ENCODE measurements at places on chromosomes 6 and 20. TPM values are rescaled to one million over a fixed set of nuclear protein-coding genes. Genes with fewer than 3 reads are reported as not detected.

DNA sequence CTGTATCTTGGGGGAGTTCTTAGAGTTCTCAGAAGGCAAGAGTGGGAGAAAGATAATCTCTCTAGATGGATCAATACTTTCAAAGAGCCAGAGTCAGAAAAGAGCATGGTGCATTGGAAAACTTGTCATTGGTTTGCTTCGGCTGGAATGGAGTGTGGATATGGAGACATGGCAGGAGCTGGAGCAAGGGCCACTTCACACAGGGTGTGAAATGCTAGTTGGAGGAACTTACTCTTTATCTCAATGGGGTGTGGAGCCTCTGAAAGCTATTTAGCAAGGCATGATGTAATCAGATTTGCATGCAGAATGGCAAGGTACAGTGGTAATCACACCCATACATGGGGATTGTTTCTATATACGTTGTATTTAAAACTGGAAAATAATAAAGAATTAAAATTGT, 31.5 kb upstream of the PAQR8 start:
- DNase-seq = no peak

GRCh38 chr20:16476032-16476431, 97.2 kb downstream of the KIF16B start:
- peak; percentile 9 for DNase-seq

DNA sequence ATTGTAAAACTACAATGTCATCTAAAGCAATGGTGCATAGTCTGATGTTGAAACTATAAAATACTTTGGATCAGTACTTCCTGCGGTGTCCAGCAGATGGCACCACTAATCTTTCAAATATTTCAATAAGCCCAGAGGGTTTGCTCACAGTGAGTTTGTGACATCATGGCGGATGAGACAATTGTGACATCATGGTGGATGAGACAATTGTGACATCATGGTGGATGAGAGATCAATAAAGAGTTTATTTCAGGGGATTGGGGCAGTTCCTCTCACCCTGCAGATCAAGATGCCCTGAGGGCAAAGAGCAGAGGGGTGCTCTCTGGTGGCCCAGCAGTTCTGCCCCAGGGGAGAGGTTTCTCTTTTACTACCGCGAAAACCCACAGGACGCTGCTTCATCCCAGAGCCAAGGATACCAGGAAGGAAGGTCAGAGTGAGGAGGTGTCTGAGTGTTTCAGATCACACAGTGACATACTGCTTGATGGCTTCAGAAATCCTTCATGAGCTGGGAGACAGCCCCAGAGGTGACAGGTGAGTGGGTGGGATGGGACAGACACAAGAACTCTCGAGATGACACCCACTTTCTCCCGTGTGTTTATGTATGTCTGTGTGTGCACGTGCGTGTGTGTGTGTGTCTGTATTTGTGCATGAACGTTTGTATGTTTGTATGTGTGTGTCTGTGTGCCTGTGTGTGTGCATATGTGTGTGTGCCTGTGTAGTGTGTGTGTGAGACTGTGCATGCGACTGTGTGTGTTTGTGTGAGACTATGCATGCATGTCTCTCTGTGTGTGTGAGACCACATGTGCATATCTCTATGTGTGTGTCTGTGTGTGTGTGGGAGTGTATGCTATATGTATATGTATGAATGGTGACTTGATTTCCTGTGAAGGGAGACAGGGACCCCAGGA, 7.3 kb upstream of the ULBP2 start:
- DNase-seq = no peak

DNA sequence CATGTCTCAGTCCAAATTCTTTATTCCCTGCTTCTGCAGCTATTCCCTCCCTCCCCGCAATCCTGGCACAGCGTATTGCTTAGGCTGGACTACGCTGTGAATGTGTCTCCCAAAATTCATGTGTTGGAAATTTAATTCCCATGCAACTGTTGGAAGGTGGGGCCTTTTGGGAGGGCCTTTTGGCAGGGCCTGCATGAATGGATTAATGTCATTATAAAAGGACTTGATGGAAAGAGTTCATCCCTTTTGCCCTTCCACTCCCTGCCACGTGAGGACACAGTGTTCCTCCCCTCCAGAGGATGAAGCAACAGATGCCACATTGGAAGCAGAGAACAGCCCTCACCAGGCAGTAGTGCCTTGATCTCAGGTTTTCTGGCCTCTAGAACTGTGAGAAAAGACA, 20.4 kb upstream of the NOTCH4 start:
- no peak for DNase-seq

DNA sequence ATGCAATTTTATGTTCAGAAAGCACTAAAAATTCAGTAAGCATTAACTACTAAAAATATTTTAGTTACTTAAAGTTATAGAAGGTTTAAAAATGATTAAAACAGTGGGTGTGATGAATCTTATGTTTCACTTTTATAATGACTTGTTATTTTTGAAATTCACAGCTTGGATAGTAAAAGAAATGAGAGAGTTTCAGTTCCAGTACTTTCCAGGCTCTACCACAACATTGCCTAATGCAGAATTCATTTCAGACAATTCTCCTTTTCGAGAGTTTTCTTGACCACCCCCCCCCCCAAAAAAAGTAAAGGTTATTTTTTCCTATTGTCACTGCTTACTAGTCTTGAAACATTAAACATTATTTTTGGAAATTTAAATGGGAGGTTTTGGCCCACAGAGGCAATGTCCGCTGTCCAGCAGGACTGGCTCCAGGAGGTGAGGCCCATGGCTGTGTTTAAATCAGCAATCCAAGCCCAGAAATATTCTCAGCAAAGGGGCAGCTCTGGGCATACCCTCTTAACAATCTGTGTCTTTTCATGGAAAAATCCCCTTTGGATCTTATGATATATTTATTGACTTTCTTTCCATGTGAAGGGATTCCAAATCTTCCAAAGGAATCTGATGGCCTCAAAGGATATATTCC, 519.9 kb downstream of the MAFB start:
- DNase-seq = no peak

DNA sequence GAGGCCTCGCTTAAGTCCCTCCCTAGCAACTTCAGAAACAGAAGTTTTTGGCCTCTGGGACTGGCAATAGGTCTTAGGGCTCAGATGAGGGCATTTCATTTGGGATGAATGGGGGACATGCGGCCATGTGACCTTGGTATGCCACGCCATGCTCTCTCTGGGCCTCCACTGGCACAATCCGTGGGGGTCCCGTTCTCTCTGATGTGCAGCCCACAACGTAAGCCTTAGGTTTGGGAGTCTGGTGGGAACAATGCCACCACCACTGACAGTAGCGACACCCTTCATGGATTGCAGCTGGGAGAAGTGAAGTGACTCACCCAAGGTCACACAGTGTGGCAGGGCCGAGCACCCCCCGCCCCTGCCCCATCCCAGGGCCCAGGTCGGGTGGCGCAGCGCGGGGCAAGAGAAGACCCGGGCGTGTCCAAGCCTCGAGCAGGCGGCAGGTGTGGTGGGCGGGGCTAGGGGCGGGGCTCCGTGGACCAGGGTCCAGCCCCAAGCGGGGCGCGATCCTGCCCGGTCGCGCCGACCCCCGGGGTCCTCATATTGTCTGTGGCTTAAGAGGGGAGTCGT, 864 bp upstream of the CEBPB start:
- no peak for DNase-seq

- DNase-seq = no peak
Measured at GRCh38 chr6:167134448-167135328, 11.8 kb downstream of the CCR6 start.

DNA sequence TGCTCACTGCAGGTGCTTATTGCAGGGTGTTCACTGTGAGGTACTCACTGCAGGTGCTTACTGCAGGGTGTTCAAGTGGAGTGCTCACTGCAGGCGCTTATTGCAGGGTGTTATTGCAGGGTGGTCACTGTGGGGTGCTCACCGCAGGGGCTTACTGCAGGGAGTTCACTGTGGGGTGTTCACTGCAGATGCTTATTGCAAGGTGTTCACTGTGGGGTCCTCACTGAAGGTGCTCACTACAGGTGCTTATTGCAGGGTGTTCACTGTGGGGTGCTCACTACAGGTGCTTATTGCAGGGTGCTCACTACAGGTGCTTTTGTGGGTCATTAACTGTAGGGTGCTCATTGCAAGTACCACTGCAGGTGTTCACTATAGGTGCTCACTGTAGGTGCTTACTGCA, 20.2 kb downstream of the APMAP start:
- DNase-seq = no peak

DNA sequence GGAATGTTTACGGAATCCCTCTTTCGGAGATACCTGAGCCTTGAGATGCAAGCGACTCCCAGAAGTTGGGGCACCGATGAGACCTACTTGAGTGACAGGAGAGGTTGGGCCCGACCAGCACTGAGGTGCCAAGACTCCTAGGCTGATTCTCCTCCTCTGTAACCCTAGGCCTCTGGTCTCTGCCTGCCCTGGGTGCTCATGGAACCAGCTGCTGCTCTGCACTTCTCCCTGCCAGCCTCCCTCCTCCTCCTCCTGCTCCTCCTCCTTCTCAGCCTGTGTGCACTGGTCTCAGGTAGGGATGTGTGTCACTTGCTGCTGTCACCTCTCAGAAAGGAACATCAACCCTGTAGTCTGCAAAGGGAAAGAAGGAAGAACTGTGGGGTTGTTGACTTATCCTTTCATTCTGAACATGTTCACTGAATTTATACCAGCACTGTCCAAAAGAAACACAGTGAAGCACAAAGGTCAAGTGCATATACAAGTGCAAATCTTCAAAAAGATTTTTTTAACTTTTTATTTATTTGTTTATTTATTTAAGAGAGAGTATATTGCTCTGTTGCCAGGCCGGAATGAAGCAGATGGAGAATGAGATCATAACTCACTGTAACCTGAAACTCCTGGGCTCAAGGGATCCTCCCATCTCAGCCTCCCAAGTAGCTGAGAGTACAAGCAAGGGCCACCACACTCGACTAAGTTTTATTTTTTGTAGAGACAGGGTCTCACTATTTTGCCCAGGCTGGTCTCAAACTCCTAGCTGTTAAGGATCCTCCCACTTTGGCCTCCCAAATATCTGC, 913 bp downstream of the BTN2A2 start:
- no peak for DNase-seq

GRCh38 chr6:89180971-89181370, 35.1 kb downstream of the PM20D2 start:
- no peak for DNase-seq

- no peak for DNase-seq
Measured at GRCh38 chr6:110688661-110689268, 126.5 kb downstream of the CDK19 start.

DNA sequence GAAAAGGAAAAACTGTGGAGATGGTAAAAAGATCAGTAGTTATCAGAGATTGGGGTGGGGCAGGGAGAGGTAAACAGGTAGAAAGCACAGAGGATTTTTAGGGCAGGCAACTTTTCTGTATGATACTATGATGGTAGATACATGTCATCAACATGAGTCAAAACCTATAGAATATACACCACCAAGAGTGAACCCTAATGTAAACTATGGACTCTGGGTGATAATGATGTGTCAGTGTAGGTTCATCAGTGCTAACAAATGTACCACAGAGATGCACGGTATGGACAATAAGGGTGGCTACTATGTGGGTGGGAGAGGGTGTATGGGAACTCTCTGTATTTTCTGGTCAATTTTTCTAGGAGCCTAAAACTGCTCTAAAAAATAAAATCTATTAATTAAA, 18.5 kb downstream of the PACSIN1 start:
- DNase-seq = no peak

FOXP4 gene
- polyA plus RNA-seq = 1.9 TPM

PTCHD4 gene
- polyA plus RNA-seq = 2.1 TPM

KIF25 gene
- not detected for polyA plus RNA-seq

DNA sequence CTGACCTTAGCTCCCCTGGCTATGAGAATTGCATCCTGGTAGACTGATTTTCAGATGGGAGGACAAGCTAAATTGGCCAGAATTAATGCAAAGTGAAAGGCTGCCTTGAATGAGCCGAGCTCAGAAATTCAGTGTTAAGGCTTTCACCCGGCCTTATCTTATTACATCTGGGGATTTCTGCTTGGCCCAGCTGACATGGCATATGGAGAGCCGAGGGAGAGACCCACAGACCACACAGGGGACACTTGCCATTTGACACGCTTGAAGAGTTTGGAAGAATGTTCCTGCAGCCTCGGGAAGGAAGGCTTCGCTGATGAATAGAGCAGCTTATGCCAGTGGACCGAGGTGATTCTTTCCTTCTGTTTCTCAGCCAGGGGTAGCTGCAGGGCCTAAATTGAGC, 9.0 kb downstream of the MOCS3 start:
- DNase-seq = no peak

PRIM2 gene
- 25.7 TPM for polyA plus RNA-seq

DNA sequence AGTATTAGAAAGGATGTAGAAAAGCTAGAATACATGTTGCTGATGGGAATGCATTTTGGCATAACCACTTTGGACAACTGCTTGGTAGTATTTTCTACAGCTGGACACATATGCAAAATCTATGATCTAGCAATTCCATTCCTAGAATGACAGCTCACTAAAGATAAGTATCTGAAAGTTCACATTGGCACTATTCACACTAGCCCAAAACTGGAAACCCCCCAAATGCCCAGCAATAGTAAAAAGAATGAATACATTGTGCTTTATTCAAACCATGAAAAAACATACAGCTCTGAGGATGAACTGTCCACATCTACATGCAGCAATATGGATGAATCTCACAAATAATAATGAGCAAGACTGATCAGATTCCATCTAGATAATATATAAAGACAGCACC, 79.0 kb downstream of the PPP1R3G start:
- no peak for DNase-seq

DNA sequence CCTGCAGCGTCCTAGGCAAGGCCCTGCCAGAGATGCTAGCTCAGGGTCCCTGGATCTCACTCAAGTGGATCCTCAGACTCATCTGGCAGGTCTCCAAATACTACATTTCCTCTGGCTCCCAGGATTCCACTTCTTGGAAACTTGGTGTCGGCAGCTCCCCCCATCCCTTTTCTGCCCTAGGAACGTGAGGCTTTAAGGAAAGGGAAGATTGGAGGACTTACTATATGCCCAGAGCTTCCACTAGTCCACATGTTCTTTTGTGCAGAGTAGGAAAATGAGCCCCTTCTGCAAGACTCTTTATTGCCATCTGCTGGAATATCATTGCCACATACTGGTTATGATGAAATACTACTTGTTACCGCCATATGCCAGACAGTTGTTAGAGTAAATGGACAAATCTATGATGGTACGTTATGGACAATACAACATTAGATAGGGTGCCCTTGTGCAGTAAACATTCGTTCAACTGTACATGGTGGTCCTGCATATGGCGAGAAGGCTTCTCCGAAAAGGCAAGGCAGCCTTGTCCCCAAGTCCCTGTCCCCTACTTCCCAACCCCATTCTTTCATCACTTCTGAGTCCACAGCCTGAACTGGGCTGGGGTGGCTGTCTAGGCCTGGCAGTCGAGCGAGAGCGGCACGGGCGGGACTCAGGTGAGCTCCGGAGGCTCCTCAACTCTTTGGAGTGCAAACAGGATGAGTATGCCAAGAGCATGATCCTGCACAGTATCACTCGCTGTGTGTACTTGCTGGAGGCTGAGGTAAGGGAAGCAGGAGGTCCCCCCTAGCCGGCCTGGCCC, 780 bp downstream of the ARMC12 start:
- DNase-seq = no peak

Data from BJ (cell line).